ENCODE measurements at places on chromosomes 3 and 15.

DNA sequence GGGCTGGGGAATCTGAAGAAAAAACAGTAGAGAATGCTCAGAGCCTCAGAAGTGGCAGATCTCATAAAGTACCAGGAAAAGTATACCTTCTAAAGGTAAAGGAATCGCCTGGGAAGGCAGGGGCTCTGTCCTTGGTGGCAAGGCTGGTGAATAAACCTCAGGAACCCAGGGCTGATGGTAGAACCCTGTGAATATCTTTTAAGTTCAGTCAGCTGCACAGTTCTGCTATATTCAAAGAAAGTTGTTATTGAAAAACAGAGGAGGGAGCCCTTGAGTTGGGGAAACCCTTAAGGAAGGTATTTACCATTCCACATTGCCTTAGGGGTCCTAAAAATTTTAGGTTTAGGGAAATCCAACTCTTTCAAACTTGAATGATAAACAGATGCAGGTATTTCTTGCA is 31.2 kb downstream of the ZPLD1 start:
- no peak for DNase-seq

- no peak for DNase-seq
Observed at GRCh38 chr3:143478115-143478693, 358.6 kb downstream of the CHST2 start.

- no peak for DNase-seq
Observed at GRCh38 chr15:90201944-90202375, 830 bp downstream of the SEMA4B start.

- no peak for DNase-seq
Observed at GRCh38 chr3:188239035-188239434, 85.1 kb downstream of the LPP start.

DNA sequence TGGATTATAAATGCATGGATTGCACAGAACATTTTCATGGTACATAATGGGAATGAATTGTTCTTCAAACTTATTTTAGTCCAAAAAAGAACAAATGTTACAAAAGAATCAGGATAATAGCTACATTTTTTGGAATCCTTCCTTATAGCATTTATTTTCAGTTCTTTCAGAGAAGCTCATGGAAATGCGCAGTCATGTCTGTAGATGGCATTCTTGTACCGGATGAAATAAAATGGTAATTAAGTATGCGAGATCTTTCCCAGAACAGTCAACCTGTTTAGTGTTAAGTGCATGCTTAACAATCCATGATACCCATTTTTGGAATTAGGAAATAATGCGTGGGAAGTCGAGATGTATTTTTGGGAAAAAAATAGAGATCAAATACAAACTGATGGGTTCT is 38.2 kb upstream of the GOLGA8B start:
- DNase-seq: no peak

GRCh38 chr3:42547401-42547945 is 34.3 kb downstream of the SEC22C start:
- peak; percentile 58 for DNase-seq

DNA sequence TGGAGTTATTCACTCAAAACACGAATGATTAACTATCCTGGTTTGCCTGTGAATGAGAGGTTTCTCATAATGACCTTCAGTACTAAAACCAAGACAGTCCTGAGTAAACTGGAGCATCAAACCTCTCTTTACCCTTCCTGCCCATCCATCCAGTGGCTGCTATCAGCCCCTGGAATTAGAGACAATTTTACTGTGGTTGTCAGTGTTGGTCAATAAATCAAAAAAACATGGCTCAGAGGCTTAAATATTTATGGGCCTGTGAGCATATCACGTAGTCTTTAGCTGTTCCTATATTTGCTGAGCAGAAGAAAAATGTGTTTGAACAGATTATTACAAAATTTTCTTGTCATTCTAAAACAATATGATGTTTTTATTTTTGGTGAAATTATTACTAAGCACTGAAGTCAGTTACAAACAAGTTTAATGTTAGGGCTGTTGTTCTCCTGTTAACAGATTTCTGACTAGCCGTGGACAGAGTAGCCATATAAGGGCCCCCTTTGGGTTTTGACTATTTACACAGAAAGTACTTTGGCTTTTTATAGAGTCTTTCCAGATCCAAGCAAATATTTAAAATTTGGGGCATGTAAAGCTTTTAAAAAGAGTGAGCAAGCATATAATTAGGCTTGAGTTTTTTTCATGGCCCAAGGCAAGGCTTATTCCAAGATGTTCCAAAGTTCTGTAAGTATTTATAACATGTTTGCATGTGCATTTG is 580.9 kb downstream of the DIPK2A start:
- no peak for DNase-seq

- DNase-seq: no peak
Observed at GRCh38 chr3:12638105-12638504, 25.8 kb downstream of the RAF1 start.

- DNase-seq: no peak
Observed at GRCh38 chr3:161038725-161039124, 66.4 kb downstream of the B3GALNT1 start.

GRCh38 chr3:29627136-29628117 is 346.6 kb downstream of the RBMS3 start:
- no peak for DNase-seq

- DNase-seq: no peak
Observed at GRCh38 chr3:122105626-122106025, 50.5 kb downstream of the CD86 start.

- no peak for DNase-seq
Observed at GRCh38 chr15:68078365-68078764, 24.2 kb downstream of the PIAS1 start.

DNA sequence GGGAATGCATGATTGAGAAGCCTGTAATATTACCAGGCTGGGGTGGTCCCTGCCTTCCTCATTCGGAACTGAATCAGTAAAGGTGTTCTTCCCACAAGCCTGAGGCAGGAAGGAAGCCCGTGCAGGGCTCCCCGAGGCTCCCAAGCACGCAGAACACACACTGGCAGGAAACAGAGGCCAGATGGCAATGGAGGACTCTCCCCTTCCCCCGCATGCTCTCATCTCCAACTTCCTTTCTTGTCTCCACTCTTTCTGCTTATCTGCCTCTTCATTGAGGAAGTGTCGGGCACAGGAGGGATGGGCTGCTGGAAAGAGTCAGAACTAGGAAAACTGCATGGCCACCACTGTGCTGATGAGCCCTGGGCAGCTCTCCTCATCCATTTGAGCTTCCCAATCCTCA is 123.5 kb downstream of the NUP210 start:
- DNase-seq: no peak

DNA sequence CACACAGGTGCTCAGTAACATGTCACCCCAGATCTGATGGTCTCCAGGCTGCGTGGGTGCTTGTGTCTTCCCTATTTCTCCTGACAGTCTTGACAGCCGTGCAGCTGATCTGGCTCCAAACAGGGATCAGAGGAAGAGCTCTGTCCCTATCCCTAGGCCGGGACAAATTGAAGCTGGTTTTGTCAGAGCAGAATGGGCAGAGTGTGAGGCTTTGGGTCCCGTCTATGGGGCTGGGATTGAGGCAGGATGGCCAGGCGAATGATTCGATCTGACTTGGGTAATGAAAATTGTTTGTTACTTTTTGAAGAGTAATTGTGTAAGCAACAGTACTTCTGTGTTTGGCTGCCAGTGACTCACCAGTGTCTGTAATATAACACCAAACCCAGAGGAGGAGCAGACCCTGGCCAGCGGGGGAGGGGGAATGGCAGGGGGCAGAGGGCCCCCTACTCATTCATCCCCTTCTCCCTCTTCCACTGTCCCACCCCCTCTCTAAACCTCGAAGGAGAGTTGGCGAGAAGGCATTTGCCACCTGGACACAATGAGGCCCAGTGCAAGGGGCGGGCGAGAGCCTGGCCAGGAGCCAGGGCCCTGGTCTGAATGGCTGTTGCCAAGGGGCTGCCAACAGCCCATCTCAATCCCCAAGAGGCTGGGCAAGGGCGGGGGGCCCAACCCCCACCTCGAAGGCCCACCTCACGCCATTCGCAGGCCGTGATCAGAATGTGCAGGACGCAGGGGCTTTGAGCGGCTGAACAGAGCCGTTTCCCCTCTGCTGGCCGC is 4.9 kb upstream of the MAGEF1 start:
- DNase-seq: no peak

All from effector CD4-positive, alpha-beta T cell (primary cell).